ENCODE measurements at places on chromosomes 3 and 15.

GRCh38 chr3:50811893-50812292 lies 137.2 kb downstream of the DOCK3 start:
- DNase-seq, result no peak

DNA sequence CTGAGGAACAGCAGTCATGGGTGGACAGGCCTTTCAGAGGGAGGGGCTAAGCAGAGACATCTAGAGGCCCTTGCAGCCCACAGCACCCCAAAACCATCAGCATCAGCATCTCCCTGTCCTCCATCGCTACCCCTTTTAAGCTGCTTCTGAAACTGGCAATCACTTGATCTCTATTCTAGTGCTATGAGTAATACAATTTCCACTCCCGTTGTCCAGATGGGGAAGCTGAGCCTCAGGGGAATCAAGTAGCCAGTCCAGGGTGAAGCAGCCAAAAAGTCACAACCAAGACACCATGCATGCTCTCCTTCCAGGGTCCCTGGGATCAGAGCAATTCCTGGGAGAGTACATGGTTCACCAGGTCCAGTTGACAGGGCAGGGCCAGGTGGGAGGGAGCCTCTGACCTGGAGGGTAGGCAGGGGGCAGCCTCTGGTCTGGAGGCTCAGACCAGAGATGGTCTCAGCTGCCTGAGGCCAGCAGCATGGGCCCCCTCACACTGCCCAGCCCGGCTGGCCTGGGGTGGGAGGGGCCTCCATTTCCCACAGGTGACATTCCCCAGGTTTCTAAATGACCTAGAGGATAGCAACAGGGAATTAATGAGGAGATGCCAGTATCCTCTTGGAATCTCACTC lies 30.0 kb downstream of the KLHL25 start:
- DNase-seq, result no peak

DNA sequence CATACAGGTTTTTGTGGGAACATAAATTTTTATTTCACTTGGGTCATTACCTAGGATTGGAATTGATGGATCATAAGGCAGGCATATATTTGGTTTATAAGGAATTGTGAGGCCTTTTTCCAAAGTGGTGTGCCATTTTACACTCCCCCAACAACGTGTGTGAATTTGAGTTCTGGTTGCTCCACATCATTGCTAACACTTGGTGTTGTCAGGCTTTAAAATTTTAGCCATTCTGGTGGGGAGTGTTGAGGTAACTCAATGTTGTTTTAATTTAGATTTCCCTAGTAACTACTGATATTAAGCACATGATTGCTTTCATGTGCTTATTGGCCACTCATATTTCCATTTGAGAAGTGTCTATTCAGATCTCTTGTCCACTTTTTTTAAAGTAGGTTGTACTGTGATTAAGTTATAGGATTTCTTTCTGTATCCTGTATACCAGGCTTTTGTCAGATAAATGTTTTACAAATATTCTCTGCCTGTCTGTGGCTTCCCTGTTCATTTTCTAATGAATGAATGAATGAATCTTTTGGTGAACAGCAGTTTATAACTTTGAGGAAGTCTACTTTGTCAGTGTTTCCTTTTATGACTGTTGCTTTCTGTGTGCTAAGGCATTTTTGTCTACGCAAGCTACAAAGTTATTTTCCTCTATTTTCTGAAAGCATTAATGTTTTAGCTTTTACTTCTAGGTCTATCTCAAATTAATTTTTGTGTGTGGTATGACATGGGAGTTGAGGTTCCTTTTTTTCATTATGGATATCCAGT lies 17.9 kb upstream of the NR2C2 start:
- DNase-seq, result no peak

DNA sequence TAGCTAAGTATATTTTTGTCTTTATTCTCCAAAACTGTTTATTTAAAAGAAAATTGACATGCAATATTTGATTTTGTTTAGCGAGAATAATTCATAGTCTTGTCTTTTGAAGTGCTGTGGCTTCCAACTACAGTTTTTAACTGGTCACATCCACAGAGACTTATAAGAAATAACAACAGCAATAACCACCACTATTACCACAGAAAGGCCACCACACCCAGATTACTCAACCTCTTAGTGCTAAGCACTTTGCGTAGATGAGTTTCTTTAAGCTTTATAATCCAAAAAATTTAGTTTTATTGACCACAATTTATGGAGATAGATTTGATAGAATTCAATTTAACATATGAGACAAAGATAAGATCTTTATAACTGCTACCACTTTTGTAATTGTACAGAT lies 468.4 kb upstream of the UBE2E2 start:
- DNase-seq, result no peak

GRCh38 chr3:178044320-178044719 lies 491.9 kb upstream of the KCNMB2 start:
- DNase-seq, result no peak

DNA sequence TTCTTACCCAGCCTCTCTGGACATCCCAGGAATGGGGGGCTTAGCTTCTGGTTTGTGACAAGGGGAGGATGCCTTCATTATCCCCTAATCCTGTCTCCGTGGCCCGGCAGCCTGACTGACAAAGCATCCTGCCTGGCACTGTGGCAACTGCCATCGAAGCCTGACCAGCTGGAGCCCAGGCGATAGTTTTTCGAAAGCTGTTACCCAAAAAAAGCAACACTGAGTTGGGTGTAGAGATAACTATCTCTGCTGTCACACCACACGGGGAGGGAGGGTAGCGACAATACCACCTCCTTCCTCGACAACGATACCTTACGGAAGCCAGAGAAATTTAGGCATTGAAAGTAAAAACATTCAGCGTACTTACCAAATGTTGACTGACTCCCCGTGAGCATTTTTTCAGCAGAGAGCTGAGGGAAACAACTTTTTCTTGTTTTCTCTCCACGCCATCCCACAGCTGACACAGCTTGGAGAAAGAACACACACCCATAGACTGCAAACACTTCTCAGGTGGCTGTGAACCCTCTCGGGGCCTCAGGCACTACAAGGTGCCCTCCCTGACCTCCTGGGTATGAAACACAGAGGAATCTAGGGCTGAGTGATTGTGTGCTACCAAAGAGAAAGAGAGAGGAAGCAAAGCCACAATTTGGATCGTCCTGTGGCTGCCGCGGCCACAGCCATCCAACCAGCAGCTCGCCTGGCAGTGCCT lies 361.9 kb upstream of the ICE2 start:
- peak; percentile 38 for DNase-seq

DNA sequence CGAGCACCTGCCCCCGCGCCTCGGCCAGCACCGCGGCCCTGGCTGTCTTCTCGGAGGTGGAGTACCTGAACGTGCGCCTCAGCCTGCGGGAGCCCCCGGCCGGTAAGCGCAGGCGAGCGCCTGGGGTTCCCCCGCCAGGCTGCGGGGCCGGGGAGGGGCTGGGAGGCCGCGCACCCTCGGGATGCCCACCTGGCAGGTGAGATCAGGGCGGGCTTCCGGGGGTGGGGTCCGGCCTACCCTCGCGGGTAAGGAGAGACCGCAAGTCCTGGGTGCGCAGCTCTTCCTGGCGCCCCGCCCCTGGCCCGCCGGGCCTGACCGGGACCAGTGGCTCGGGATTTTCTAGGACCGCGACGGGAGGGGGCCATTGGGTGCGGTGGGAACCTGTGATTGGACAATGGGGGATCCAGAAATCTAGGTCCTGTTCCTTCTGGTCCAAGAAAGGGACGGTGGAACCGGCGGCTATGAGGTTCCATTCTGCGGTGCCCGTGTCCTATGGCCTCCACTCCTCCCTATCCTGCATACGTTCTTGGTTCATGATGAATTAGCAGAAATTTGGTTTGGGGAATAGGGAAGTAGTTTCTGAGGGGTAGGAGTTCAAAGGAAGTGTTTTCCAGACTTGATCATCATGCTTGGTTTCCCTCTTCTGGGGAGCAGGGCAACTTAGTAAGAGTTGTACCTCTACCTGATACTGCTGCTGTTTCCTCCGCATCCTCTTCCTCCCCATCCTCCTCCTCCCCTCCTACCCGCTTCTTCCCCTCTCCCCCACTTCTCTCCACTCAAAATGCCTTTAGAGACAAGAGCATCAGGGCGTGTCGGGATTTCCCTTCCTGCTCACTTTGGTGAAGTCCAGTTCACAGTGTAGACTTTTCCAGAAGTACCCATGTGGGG lies 808 bp downstream of the ARRDC4 start:
- DNase-seq, result no peak

DNA sequence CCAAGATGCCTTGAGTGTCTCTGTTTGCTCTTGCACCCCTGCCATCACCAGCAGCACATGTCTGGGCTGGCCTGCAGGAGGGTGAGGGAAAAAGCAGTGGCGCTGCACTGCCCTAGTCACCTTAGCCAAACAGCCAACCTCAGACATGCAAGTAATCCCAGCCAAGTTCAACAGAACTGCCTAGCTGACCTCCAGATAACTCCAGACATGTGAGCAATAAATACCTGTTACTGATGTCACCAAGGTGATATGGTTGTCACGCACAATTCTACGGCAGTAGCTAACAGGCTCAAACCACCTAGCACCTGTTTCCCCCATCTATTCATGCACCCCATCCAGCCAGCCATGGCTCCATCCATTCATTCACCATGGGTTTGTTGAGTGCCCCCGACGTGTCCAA lies 99.9 kb downstream of the SRGAP3 start:
- no peak for DNase-seq

- no peak for DNase-seq
Observed at GRCh38 chr15:93428807-93429351, 339.9 kb upstream of the RGMA start.

DNA sequence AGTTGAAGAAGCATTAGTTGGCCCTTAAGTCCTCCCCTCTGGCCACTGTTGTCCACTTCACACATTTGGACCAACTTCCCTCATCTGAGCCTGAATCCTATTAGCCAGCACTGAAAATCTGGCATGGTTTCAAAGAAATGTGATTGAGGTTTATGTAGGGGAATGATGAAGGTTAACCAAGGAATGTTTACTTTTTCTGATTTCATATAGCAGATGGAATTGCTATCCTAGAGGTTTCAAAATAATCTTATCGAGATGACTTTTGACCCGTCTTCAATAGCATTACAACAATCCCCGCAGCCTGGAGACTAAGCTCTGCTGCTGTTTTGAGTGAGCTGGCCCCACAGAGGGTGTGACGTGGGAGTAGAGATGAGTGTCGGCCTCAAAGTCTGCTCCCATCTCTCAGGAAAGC lies 200.8 kb upstream of the IL12A start:
- no peak for DNase-seq

- no peak for DNase-seq
Observed at GRCh38 chr15:60740787-60741354, 261.9 kb upstream of the ICE2 start.
